ENCODE measurements at places on chromosomes 13 and 19.
A peak's percentile ranks its signal among the peaks of the same experiment; 100 is the strongest.

DNA sequence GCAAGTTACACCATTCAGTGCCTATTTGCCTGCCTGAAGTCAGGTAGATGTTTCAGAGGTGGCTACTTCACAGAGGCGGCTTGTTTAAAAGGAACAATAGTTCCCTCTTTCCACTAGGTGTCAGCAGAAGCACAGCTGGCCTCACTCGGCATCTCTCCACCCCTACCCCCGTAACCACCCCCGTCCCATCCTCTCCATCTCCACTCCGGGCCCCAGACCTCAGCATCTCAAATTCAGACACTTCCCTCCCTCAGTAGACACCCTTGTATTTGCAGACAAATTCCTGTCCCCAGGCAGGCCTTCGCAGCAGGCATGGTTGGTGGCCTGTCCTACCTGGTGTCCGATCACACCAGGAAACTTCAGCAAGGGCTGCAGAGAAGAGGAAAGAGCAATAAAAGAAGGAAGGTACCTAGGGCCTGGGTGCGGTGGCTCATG is 9.1 kb upstream of the DPP9 start:
- peak; percentile 64 for DNase-seq

DNA sequence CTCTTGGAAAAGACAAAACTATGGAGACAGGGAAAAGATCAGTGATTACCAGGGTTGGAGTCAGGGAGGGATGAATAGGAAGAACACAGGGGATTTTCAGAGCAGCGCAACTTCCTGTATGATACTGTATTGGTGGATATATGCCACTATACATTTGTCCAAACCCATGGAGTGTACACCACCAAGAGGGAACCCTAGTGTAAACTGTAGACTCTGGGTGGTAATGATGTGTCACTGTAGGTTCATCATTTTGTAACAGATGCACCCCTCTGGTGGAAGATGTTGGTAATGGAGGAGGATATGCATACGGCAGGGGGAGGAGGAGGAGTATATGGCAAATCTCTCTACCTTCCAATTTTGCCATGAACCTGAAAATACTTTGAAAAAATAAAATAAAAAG is 68.1 kb downstream of the UFM1 start:
- peak; percentile 28 for DNase-seq

DNA sequence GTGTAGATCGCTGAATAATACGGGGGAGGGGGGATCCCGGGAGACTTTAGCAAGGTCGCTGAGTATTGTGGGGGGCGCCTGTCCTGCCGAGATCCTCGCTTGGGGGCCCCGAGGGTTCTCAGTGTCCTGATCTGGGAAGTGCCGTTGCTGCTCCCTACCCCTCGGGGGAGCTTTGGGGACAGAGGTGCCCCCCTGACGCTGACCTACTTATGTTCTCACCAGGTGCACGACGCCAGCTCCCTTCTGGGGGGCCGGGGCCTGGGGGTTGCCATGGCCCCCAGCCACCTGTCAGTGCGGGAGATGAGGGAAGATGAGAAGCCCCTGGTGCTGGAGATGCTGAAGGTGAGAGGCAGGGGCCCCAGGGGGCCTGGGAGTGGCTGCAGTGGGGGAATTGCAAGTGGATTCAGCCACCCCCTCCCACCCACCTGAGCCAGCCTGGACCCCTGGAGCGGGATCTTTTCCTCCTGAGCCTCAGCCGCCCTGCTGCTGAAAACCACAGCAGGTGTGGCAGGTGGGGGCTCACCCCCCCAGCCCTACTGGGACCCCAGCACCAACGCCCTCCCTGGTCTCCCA is 537 bp downstream of the NAT14 start:
- DNase-seq: no peak

GRCh38 chr19:10189616-10190015 is 5.1 kb downstream of the DNMT1 start:
- no peak for DNase-seq

GRCh38 chr13:48853728-48854102 is 122.0 kb upstream of the FNDC3A start:
- peak; percentile 3 for DNase-seq

DNA sequence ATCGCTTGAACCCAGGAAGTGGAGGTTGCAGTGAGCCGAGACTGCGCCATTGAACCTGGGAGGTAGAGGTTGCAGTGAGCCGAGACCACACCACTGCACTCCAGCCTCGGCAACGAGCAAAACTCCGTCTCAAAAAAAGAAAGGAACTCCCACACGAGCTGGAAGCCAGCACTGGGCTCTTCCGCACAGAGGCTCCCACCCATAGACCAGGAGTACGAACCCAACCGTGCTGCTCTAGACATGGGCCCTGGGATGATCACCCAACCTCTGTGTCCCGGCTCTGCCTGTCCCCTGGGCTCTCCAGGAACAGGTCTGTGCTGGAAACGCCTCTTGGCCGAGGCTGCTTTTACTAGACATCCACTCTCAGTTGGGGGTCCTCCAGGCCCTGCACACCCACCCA is 12.0 kb downstream of the DOT1L start:
- no peak for DNase-seq

DNA sequence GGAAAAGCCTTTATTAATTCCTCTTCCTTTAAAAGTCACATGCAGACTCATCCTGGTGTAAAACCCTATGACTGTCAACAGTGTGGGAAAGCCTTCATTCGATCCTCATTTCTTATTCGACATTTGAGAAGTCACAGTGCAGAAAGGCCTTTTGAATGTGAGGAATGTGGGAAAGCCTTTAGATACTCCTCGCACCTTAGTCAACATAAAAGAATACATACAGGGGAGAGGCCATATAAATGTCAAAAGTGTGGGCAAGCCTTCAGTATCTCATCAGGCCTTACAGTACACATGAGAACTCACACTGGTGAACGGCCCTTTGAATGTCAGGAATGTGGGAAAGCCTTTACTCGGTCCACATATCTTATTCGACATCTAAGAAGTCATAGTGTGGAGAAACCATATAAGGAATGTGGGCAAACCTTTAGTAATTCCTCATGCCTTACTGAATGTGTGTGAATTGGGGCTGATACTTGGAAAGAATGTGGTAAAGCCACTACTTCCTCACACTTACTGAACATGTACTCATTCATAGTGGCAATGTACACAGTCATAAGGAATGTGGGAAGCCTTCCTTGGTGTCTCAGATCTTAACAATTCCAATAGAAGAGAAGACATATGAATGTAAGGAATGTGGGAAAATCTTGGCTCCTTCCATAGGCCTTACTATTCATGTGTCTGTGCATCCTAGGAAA is 18.8 kb downstream of the ZNF559 start:
- DNase-seq: peak; percentile 23

DNA sequence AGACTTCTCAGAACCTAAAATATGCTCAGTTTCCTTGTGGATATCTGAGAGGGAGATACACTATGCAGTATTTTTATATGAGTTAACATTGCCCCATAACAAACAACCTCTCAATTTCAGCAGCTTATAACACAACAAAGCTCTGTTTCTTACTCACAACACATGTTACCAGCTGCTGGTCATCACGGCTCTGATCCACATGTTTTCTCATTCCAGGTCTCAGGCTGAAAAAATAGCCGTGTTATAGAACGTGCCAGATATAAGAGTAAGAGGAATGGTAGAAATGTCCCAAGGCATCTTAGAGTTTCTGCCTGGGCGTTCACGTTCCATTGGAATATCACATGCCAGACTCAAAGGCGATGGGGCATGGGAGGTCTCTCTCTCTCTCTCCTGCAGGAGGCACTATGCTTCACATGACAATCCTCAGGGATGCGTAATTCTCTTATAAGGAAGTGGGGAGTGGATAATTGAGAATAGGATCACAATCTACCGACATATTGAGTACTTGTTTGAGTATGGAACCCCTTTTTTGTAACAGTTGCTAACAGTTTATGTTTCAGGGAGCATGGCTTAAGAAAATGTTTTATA is 246.6 kb downstream of the NHLRC3 start:
- no peak for DNase-seq

DNA sequence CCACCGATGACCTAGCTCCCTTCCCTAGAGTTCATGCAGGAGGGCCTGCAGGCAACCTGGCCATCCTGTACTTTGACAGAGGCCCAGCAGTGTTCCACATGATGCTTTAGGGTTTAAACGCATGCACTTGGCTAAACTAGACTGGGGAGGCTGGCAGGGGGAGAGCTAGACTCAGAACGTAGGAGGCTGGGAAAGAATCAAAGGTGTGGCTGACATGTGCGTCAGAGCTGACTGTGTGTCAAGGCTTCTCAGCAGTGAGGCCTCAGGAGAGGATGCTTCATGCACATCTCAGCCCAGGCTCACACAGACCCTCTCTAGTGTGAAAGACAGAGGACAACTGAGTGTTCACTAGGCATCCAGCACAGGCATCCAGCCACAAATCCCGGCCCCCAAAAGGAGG is 28.7 kb downstream of the DNMT1 start:
- no peak for DNase-seq

- DNase-seq: no peak
Measured at GRCh38 chr19:48934837-48935236, 1.3 kb downstream of the DHDH start.

- DNase-seq: peak; percentile 76
Measured at GRCh38 chr19:42184401-42184861, 33.0 kb downstream of the DEDD2 start.
